Effector CD4-positive, alpha-beta T cell (primary cell): ENCODE measurements at places on chromosomes 16 and 17.

DNA sequence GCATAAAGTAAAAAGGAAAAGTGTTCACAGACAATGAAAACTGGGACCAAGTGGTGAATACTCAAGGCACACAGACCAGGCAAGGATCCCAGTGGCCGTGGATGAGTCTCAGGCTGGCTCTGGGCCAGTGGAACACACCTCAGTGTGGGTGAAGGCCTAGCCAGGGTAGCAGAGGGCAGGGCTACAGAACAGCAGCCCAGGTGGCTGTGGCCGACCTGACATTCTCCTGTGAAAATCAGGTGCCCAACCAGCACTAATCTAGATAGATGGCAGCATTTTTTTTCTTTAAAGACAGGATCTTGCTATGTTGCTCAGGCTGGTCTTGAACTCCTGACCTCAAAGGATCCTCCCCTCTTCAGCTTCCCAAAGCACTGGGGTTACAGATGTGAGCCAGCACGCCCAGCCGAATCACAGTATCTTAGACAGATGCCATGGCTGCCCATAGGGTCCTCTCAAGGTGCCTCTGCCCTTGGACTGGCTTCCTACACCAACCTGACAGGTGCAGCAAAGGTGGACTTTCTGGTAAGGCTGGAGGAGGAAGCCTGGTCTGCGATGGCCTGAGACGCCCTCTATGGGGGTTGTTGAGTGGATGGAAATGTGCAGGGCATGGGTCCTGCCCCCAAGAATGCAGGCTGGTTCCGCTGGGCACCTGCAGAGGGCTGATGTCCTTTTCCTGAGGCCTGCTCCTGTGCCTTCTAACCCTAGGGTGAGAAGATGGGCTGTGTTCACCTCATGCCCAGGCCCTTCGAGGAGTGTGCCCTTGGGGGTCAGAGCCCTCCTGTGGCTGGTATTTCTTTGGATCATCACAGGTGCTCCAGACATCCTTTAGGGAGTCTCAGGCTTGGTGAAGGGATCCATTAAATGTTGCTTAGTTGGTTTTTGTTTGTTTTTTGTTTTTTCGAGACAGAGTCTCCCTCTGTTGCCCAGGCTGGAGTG, 3.8 kb upstream of the P4HB start:
- DNase-seq = no peak

GRCh38 chr17:39736319-39737165, 1.2 kb upstream of the GRB7 start:
- no peak for DNase-seq

- no peak for DNase-seq
Observed at GRCh38 chr17:6701719-6702118, 11.4 kb downstream of the SLC13A5 start.

DNA sequence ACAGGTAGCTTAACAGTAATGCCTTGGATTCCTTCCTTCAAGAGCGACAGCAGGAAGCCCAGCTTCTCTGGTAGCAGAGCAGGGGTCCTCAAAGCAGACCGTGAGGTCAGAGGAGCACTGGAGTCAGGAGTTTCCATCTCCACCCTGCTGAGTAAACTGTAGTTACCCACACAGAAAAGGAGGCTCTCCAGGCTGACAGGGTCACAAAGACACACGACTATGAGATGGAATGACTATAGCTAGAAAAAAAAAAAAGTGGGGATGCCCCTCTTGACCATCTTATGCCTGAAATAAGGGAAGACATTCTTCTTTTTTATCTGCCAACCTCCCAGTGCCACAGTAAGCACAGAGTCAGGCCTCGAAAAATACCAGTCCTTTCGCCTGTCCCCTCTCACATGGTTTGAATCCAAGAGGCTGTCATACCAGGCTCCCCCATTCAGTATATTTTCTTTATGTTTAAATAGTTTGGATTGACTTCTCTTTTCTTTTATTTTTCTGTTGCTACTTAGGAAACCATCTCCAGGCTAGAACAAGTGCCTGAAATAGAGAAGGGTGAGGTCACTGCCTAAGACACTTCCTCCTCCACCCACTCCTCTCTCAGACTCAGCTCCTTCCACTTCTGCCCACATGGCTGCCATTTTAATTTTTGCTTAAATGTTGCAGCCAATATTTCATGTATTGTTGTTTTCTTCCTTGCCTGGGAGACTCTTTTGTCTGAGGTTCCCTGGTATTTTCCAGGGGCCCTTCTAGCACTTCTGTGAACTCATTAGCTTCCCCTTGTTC, 707.4 kb downstream of the MAF start:
- DNase-seq = no peak

DNA sequence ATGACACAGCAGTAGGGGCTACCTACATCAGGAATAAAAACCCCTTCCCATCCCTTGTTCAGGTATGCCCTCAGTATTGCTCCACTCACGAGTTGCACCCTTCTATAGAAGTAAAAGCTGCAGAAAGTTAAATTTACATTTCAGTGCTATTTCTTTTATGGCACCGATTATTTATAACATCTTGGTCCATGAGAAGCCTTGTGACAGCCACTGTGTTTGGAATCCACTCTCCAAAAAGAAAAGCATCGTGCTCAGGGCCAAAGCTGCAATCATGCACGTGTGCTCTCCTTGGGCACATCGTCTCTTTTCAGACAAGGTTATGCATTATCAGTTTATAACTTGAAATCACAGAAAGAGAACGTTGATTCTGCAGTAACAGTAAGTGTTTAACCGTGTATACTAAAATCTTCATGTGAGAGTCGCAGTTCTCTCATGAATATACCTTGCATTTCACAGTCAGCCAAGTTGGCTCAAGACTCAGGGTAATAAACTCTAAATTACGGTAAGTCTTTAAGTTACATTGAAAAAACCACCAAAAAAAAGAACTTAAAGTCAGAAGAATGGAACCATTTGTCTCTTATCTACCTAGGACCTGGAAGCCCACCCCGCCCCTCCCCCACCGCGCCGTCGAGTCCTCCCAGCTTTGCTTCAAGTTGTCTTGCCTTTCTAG, 189.6 kb downstream of the CPPED1 start:
- DNase-seq = no peak

GRCh38 chr16:16096121-16096857, 127.0 kb downstream of the ABCC6 start:
- no peak for DNase-seq

DNA sequence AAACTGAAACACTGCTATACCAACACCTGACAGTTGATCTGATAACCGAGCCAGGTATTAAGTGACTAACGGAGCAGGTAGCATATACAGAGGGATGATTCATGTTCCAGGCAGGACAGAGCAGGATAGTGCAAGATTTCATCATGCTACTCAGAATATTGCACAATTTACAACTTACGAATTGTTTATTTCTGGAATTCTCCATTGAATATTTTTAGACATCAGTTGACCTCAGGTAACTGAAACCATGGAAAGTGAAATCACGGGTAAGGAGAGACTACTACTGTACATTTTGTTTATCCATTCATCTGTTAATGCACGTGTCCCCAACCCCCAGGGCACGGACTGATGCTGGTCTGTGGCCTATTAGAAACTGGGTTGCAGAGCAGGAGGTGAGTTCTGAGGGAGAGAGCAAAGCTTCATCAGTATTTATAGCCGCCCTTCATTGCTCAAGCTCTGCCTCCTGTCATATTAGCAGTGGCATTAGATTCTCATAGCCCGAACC, 14.5 kb upstream of the PPM1E start:
- DNase-seq = no peak

GRCh38 chr17:29390851-29391631, 878 bp downstream of the TAOK1 start:
- no peak for DNase-seq

DNA sequence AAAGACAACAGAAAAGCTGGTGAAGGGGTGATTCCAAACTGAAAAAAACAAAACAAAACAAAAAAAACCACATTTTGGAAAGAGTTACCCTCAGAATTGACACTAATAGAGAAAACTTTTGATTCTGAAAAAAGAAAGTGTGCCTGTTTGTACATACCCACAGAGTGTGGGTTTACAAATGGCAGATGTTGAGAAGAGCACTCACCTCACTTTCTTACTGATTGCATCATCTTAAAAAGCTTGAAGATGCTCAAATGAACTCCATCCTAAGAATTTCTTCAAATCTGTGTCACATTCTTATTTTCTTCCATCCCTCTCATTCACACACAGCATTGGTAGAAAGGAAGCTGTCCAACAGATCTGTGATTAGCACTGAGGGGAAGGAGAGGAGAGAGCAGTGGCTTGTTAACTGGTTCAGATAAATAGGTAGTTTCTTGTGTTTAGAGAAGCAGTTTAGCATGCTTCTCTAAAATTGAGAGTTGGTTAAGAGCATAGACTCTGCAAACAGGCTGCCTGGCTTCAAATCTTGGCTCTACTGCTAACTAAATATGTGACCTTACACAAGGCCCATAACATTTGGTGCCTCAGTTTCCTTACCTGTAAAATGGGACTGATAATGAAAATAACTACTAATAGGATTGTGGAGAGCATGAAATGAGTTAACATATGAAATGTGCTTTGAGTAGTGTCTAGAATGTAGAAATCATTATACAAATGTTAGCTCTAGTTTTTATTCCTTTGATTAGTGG, 6.9 kb downstream of the GNAO1 start:
- DNase-seq = no peak

GRCh38 chr16:85718682-85719081, 29.9 kb upstream of the GINS2 start:
- DNase-seq = no peak

DNA sequence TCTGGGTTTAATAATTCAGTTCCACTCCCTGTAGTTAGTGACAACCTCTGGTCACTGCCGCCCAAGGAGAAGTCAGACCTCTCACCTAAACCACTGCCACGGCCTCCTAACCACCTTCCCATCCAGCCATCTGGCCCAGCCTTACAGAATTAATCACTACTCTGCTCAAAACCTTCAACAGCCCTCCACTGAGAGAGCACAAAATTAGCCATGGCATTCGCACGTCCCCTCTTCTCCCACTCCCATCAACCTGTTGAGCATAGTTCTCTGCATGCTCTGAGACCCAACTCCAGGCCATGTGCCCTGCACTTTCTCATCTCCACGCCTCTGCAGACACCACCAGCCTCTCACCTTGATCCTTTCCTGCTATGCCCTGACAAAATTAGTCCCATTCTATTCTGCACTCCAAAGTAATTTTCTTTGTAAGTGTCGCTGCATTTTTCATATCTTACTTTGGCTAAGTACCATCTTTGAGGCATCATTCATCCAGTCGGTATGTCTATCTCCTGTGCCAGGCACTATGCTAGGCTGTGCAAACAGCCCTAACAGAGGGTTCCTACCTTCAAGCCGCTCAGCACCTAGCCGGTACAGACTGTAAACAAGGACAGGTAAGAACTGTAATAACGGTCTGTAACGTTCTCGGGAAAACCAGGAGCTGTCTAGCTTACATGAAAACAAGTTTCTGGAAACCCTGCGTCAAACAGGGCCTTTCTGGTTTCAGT, 963 bp downstream of the COPRS start:
- DNase-seq = no peak
